Left kidney (tissue), 8 donors: ENCODE measurements at places on chromosomes 6 and 20. TPM values are rescaled to one million over a fixed set of nuclear protein-coding genes. Genes with fewer than 3 reads are reported as not detected.

- DNase-seq = no peak
These were observed 67.1 kb downstream of the TULP4 start for GRCh38 chr6:158379336-158379735.

GRCh38 chr6:35014786-35015185, 125.7 kb downstream of the ANKS1A start:
- DNase-seq = no peak

DNA sequence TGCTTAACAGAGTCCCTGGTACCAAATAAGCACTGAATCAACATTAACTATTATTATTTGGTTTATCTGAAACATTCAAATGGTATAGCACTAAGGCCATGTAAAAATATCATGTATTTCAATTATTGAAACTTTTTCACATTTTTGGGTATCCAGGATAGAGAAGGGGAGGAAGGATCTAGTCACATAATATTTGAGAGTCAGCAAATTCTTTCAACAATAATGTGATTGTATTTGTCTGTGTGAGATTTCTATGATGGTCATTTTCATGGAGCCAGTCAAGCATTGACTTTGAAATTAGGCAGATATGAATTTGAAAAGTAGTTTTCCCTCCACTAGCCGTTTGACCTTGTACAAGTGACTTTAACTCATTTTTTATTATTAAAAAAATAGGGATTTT, 67.9 kb downstream of the LAMA2 start:
- DNase-seq = no peak

GRCh38 chr20:57397693-57398108, 6.5 kb downstream of the RBM38 start:
- DNase-seq = no peak

DNA sequence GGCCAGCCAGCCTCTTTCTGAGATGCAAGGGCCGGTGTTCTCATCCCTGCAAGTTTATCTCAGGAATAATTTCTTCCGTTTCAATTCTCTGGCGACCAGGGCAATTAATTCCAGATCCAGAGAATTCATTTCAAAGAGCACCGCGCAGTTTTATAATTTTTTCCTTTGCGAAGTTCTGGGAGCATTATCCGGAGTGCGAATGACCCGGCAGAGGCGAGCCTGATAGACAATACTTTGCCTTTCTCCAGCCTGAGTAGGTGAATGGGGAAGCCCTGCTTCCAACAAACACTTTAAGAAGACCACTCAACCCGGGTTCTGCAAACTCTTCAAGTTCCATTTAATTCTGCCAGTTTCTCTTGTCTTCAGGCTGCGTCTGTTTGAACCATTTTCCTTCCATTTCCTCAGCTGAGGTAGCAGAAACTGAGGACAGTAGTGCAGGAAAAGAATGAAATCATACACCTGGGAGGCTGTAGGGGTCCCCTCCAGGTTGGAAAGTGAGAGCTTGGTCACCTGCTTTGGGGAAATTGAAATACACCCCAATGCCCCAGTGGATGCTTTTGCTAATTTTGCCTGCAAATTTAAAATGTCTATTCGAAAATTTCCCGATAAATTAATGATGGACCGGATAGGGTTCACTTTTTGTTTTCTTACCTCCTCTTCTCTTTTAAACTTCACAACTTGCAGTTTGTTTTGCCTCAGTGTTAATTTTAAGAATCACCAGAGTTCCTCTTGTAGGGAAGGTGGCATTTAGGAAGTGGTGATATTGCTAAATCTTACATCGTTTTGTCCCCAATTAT, 1.1 kb downstream of the VGLL2 start:
- no peak for DNase-seq

- DNase-seq = no peak
These were observed 126.3 kb downstream of the CDKAL1 start for GRCh38 chr6:20660534-20660933.

GRCh38 chr6:107604549-107604948, 114.6 kb downstream of the SOBP start:
- DNase-seq = no peak

GRCh38 chr6:3808759-3809514, 40.2 kb upstream of the FAM50B start:
- DNase-seq = no peak

DNA sequence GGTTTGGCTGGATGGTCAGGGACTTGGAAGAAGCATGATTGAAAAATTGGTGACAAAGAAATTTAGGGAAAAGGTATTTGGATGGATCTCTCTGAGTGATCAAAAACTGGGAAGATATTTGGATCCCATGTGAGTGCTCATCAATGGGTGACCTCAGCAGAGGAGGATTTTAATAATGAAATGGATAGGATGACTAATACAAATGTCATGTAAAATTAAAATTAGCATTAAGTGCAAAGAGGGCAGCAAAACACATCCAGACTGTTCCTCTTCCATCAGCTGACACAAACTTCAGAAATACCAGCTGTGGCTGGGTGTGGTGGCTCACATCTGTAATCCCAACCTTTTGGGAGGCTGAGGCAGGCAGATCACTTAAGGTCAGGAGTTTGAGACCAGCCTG, 151.7 kb downstream of the THBS2 start:
- DNase-seq = no peak

DNA sequence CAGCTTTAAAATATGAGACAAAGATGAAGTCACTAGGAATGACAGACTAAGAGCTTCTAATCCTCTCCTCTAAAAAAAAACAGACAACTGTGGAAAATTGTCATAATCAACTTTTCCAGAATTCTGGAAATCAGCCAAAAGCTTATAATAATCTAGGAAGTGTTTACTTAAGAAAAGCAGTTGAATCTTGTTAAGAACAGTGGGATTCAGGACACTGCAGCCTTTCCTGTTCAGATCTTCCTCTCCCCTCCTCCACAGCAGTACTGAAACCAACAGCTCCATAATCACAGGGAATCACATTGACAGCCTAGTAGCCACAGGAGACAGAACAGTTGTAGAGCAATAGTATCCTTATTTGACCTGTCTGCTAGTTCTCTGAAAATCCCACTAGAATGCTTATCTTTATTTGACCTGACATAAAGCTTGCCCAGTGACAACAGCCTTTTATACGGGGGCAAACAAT, 41.6 kb downstream of the IBTK start:
- DNase-seq = no peak

GRCh38 chr6:14596410-14596809, 478.8 kb downstream of the CD83 start:
- no peak for DNase-seq

DNA sequence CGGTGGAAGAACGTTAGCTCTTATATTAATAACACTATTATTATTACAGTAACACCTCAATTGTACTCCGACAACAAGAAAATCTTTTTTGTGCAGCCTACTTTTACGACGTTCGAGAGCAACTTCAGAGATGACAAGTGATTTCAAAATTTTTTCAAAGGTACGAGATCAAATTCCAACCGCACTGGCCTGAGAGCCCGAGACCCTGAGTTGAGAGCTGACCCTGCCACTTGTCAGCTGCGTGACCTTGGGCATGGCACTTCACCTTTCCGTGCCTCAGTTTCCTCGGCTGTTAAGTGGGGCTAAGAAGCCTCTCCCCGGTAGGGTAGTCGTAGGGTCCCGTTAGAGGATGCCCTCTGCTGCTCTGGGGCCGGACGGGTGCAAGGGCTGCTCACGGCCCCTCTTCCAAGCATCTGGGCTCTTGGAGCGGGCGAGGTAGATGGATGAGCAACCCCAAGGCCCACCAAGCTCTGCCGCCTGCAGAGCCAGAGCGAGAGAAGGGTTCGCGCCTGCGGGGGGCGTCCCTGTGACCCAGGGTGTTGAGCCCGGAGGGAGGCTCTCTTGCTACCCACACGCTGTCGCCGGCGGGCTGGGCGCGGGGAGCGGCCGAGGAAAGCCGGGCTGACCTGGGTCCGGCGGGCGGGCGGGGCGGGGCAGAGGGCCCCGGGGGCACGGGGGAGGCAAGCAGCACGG, 510 bp downstream of the NDRG3 start:
- DNase-seq = no peak

- DNase-seq = no peak
These were observed 52.9 kb downstream of the EDN1 start for GRCh38 chr6:12343122-12343439.

GRCh38 chr6:7905416-7905815, 5.2 kb downstream of the TXNDC5 start:
- no peak for DNase-seq

DNA sequence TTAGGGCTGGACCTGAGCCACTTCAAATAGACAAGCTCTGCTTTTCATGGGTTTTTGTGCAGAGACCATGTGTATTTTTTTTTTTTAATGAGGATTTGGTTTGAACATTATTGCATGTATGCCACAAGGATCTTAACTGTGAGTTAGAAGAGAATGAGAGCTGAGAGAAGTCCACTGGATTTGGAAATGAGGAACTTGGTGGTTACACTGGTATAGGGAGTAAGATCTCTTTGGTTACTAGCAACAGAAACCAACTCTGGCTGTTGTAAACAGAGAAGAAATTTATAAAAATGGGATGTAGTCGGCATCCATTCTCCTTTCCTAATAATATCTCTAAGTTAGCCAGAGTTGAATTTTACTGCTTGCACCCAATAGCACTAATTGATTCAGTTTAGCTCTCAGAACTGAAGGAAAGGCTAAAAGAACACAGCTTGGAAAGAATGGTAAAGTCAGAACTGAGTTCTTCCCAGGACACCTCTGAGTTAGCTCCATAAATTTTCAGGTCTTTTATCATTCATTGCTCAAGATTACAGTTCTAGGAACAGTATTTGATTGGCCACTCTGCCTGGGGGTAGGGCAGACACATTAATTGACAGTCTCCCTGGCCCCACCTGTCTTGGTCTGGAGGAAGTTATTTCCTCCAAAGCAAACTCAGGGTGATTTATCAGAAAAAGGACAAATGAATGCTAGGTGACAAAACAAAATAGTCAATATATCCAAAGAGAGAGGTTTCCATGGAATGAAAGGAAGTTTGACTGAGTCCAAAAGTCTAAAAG, 3.9 kb upstream of the WFDC2 start:
- no peak for DNase-seq

DNA sequence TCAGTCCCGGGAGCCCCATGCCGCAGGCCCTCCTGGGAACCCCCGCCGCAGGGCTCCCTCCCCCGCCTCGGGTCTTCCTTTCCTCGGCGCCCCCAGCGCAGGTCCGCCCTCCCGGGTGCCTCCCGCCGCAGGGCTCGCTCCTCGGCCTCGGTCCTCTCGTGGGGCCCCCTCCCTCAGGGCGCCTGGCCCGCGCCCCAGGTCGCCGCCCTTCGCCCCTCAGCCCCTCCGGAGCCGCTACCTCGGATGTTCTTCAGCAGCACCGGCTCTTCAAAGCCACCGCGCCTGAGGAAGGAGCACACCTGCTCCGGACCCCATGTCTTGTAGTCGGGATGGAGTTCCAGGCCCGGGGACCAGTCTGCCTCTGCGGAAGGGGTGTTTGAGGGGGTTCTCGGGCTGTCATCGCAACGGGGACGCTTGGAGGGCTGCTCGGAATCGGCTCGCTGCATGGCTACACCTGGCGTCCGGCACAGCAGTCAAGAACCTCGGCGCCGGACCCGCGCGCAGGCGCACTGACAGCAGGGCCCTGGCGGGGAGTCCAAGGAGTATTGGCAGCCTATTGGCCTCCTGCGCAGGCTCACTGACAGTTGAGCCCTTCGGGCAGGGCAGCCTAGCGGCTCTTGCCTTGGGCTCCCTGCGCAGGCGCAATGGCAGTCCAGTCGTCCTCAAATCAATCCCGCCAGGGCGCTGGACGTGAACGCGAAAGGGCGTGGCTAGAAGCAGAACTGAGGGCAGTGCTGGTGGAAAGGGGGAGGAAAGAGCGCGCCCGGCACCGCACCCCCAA, at the start of gene SAMHD1:
TSS of gene SAMHD1 (minus strand) at position 511 of the 781 bp plus-strand sequence. CDS start at position 446, 65 bp downstream.
- peak; percentile 94 for DNase-seq

- no peak for DNase-seq
These were observed 146.3 kb downstream of the PRL start for GRCh38 chr6:22150368-22151035.

DNA sequence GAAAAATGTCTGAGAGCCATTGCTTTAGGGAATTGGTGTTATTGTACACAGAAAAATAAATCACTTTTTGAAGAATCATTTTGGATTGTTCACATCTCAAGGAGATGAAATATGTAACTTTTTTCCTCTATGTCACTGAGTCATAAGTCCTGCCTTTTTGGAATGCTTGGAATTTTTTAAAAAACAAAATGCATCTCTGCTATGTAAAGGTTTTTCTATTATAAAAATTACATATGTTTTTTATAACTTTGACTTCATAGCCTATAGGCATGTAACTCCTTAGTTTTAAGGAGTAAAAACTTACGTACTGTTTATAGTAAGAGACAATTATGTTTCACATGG, 8.7 kb downstream of the RNF144B start:
- DNase-seq = no peak

- DNase-seq = no peak
These were observed 96.9 kb downstream of the PRSS35 start for GRCh38 chr6:83609248-83609647.

Gene CNR1
- polyA plus RNA-seq = 1.5 TPM

Gene PPP1R11
- 60.1 TPM for polyA plus RNA-seq

Gene OOEP
- not detected for polyA plus RNA-seq

Gene RHAG
- polyA plus RNA-seq = 0.96 TPM

Gene TCF19
- 23.4 TPM for polyA plus RNA-seq

Gene MYLK2
- 0.76 TPM for polyA plus RNA-seq

Gene JPH2
- 1.4 TPM for polyA plus RNA-seq

Gene ASIP
- polyA plus RNA-seq = 0.70 TPM

Gene HLA-DMB
- polyA plus RNA-seq = 64.6 TPM

Gene SMIM26
- 74.8 TPM for polyA plus RNA-seq
